Activated T-cell treated with anti-CD3 and anti-CD28 coated beads for 24 hours (primary cell): ENCODE measurements at places on chromosomes 3 and 15.

DNA sequence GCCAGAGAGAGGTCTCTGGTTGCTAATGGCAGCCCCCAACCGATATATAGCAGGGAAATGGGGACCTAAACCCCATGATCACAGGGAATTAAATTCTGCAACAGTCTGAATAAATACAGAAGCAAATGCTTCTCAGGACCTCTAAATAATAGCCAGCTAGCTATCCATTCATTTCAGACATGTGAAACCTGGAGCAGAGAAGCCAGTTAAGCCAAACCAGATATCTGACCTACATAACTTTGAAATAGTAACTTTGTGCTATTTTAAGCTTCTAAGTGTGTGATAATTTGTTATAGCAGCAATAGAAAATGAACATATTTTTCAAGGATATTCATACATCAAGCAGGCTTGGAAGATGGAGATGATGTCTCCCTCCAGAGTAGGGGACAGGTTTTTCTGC is 1062.9 kb upstream of the CADM2 start:
- no peak for DNase-seq

- no peak for DNase-seq
These were observed 15.7 kb downstream of the MEIS2 start for GRCh38 chr15:37084602-37085001.

DNA sequence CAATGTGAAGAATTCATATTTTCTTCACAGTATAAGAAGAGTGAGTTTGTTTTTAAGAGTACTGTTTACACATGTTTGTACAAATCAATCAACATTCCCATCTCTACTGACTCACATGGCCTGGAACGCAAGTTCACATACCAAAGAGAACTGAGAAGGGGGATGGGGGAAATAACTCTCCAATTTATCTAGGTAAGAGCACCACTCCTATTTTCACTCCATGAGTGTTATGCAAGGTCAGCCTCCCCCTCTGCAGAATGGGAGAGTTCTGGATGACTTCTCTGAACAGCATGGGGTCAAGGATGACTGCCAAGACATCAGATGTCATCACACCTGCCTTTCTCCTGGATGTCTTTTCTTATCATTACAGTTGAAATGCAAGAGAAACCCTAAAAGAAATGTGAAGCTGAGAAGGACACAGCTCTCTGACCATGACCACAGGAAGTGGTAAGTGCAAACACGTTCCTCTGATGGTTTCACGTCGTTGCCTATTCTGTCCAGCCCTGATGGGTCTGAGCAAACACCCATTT is 95.2 kb downstream of the SEMA6D start:
- no peak for DNase-seq

DNA sequence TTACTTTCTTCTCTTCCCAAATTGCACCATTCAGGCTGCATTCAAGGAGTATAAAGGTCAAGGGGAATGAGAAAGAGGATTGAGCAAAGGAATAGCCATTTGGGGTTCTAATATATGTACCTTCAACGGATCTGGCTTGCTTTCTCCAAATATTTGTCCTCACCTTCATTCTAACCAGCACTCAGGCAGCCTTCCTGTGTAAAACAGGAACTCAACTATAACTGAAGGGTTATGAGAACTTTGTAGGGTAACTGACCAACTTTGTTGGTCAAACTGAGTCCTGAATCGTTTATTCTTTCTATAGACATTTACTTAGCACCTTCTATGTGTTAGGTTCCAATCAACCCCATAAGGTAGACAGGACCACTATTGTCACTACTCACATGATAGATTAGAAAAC is 5.1 kb upstream of the CPOX start:
- DNase-seq, result no peak

DNA sequence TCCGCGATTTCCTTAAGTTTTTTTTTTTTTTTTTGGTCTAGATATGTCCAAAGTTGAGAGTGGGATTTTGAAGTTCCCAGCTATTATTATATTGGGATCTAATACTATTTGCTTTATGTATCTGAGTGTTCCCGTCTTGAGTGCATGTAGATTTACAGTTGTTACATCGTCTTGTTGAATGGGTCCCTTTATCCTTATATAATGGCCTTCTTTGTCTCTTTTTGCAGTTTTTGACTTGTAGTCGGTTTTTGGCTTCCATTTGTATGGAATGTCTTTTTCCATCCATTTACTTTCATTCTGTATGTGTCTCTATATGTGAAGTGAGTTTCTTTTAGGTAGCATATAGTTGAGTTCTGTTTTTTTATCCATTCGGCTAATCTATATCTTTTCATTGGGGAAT is 35.6 kb downstream of the CRYBG3 start:
- DNase-seq, result no peak
